Renal cortical epithelial cell (primary cell): ENCODE measurements at places on chromosomes 3 and 15. TPM values are rescaled to one million over a fixed set of nuclear protein-coding genes. Genes with fewer than 3 reads are reported as not detected.

DNA sequence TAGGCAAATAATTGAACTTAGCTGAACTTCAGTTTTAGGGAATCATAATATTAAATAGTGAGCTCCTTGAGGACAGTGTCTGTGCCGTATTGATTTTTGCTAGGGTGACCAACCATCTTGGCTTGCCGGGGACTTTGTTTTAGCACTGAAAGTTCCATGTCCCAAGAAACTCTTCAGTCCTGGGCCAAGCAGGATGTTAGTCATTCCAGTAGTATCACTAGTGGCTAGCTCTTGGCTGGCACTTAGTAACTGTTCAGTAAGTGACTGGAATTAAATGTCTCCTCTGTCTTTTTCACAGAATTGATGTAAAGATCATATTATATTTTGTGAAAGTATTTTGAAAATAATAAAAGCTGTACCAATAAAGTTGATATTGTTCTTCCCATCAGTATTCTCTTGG lies 42.3 kb downstream of the RSRC1 start:
- peak; percentile 31 for DNase-seq

DNA sequence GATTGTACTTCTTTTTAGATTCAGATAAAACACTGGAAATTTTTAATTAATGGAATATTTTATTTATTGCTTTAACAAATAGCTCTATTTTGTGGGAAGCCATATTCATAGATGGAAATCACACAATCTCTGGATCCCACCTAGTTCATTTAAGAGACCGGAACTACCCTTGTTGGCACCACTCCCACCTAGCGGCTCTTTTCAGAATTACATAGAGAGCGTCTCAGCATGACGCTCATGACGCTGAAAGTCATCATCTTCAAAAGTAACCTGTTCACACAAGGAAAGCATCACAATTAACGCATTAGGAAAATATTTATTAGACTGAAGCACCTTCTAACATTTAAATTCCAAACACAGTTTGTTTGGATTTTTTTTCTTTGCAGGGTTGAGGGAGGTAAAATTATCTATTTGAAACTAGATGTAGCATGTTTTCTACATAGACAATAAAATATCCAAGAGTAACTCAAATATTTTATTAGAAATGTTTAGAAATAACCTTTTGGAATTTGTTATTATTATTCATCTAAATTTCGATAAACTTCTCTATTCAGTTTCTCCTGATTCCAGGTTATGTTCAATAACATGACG lies 214.9 kb upstream of the ARRDC4 start:
- DNase-seq, result no peak

The MUC4 gene
- total RNA-seq, result 0.05 and 3.5 TPM in 2 replicates

GRCh38 chr3:125349055-125349454 lies 26.1 kb downstream of the ZNF148 start:
- DNase-seq, result no peak

The SKOR1 gene
- total RNA-seq, result 0.10 TPM in 1 of 2 replicates, not detected in the other

The STARD9 gene
- total RNA-seq, result 2.1 and 11.3 TPM in 2 replicates

The BNC1 gene
- total RNA-seq, result 18.4 and 26.7 TPM in 2 replicates

The KCTD6 gene
- 6.3 and 9.5 TPM in 2 replicates for total RNA-seq
